ENCODE measurements at places on chromosomes 5 and 9. TPM values are rescaled to one million over a fixed set of nuclear protein-coding genes. Genes with fewer than 3 reads are reported as not detected.

GRCh38 chr5:131252824-131253171, 11.1 kb upstream of the CDC42SE2 start:
- peak; percentile 59 for DNase-seq
- H3K4me1 ChIP-seq: no peaks in the 10 kb centered on the region
- no peak overlapping the region for H3K4me3 ChIP-seq
- H3K27ac ChIP-seq: no peak overlapping the region
- no peaks in the 10 kb centered on the region for H3K36me3 ChIP-seq

- H3K4me1 ChIP-seq: no peaks in the 10 kb centered on the region
- no peak overlapping the region for H3K4me3 ChIP-seq
- no peaks in the 10 kb centered on the region for H3K36me3 ChIP-seq
- no peaks in the 10 kb centered on the region for H3K27me3 ChIP-seq
- H3K27ac ChIP-seq: no peak overlapping the region
Observed at GRCh38 chr5:167412556-167412955, 878.9 kb upstream of the WWC1 start.

DNA sequence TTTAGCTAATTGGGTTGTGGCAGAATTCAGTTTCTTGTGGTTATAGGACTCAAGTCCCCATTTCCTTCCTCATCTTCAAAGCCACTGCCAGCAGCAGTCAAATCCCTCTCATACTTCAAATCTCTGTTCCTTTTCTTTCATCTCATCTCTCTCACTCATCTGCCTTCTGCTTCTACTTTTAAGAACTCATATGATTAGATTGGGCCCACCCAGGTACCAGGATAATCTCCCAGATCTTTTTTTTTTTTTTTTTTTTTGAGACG, 8.0 kb upstream of the REEP5 start:
- H3K27ac ChIP-seq: peak overlapping the region; percentile 32
- no peak for DNase-seq
- H3K4me3 ChIP-seq: no peak overlapping the region
- peaks cover 11% of the 10 kb centered on the region for H3K4me1 ChIP-seq
- H3K36me3 ChIP-seq: no peaks in the 10 kb centered on the region
- H3K27me3 ChIP-seq: no peaks in the 10 kb centered on the region

GRCh38 chr5:97088774-97089148, 53.6 kb downstream of the LIX1 start:
- H3K27ac ChIP-seq: no peak overlapping the region
- H3K4me3 ChIP-seq: no peak overlapping the region
- H3K4me1 ChIP-seq: no peaks in the 10 kb centered on the region
- no peaks in the 10 kb centered on the region for H3K27me3 ChIP-seq
- DNase-seq: no peak

DNA sequence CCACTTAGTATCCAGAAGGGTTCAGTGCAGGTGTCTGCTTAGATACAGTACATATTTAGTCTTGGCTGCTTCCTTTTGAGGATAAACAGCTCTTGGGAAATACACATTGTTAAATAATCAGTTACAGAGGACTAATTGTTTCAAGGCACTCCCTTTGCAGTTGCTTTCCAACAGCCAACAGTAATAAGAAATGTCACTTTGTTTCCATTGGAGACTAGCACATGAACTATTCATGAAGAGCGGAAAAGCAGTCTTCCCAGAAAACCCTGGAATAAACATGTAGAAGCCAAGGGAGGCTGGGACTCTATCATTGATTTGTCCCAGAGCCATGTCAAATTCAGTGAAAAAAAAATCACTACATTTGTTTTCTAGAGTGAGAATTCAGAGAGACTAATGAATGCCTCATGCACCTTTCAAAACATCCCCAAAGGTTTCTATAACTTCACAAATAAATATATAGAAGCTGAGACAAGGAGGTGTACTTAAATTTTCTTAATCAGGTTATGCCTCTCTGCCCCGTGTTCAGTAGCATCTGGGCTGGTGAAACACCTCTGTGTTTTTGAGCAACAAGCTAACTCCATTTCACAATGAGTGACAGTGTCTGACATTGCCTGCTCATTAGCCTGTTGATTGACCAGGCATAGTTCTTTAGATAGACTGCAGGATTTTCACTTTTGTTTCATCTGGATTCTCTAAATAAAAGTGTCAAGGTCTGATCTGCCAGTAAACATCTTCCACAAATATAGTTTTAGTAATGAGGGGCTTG, 271.5 kb downstream of the ARRDC3 start:
- peaks cover 7% of the 10 kb centered on the region for H3K4me1 ChIP-seq
- no peaks in the 10 kb centered on the region for H3K27me3 ChIP-seq
- H3K4me3 ChIP-seq: no peak overlapping the region
- no peak for DNase-seq
- H3K27ac ChIP-seq: no peak overlapping the region

DNA sequence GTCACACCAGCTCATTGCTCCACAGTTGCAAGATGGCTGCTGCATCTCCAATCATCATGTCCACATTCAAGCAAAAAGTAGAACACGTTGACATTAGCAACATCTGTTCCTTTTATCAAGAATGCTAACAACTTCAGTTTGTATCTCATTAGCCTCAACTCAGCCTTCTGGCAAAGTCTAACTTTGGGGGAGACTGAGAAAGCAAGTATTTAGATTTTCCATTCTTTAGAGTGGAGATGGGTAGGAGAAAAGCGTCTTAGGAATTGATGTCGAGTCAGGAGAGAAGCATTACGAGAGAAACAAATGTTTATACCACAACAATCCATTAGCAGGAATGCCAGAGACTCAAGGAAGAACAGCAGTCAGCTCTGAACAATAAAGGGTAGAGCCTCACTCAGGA, 446.3 kb downstream of the ENC1 start:
- H3K4me1 ChIP-seq: no peaks in the 10 kb centered on the region
- H3K4me3 ChIP-seq: no peak overlapping the region
- H3K27ac ChIP-seq: no peak overlapping the region
- H3K36me3 ChIP-seq: no peaks in the 10 kb centered on the region

- no peak overlapping the region for H3K27ac ChIP-seq
- DNase-seq: no peak
- no peaks in the 10 kb centered on the region for H3K36me3 ChIP-seq
- H3K4me1 ChIP-seq: no peaks in the 10 kb centered on the region
- H3K4me3 ChIP-seq: no peak overlapping the region
- H3K27me3 ChIP-seq: no peaks in the 10 kb centered on the region
Observed at GRCh38 chr5:130251931-130252330, 347.7 kb downstream of the CHSY3 start.

GRCh38 chr5:33476992-33477391, 36.2 kb downstream of the TARS1 start:
- H3K36me3 ChIP-seq: peaks cover 10% of the 10 kb centered on the region
- H3K27me3 ChIP-seq: no peaks in the 10 kb centered on the region
- DNase-seq: no peak
- no peaks in the 10 kb centered on the region for H3K4me1 ChIP-seq

Gene PCDHAC2
- total RNA-seq: 0.17 TPM

Gene ADAMTS13
- 2.5 TPM for total RNA-seq

Gene S1PR3
- 5.2 TPM for total RNA-seq

Gene EIF4E1B
- not detected for total RNA-seq

Gene IFNA13
- total RNA-seq: not detected

Gene TSC1
- 33.2 TPM for total RNA-seq

Gene KIF4B
- total RNA-seq: 0.54 TPM

Measured in psoas muscle (tissue), 8 donors.